ENCODE measurements at places on chromosomes 11 and 22. TPM values are rescaled to one million over a fixed set of nuclear protein-coding genes. Genes with fewer than 3 reads are reported as not detected.

GRCh38 chr11:68504432-68505066, 44.0 kb downstream of the PPP6R3 start:
- no peak overlapping the region for H3K27ac ChIP-seq
- no peak for DNase-seq
- H3K4me3 ChIP-seq, result peak overlapping the region; percentile 27
- no peaks in the 10 kb centered on the region for H3K27me3 ChIP-seq
- no peaks in the 10 kb centered on the region for H3K36me3 ChIP-seq

The UPK3A gene
- not detected for total RNA-seq

The LDLRAD3 gene
- total RNA-seq, result not detected

GRCh38 chr22:22674467-22674866, 30.1 kb downstream of the GGTLC2 start:
- no peaks in the 10 kb centered on the region for H3K4me1 ChIP-seq
- DNase-seq, result no peak
- no peaks in the 10 kb centered on the region for H3K36me3 ChIP-seq
- H3K4me3 ChIP-seq, result no peak overlapping the region
- H3K27ac ChIP-seq, result no peak overlapping the region
- H3K27me3 ChIP-seq, result peaks cover 2% of the 10 kb centered on the region

GRCh38 chr11:103274025-103274424, 164.8 kb downstream of the DYNC2H1 start:
- no peak overlapping the region for H3K27ac ChIP-seq
- no peaks in the 10 kb centered on the region for H3K4me1 ChIP-seq
- DNase-seq, result no peak
- no peak overlapping the region for H3K4me3 ChIP-seq

GRCh38 chr11:1774886-1775285, 11.2 kb upstream of the CTSD start:
- no peaks in the 10 kb centered on the region for H3K27me3 ChIP-seq
- H3K4me1 ChIP-seq, result peaks cover 11% of the 10 kb centered on the region
- no peak for DNase-seq

DNA sequence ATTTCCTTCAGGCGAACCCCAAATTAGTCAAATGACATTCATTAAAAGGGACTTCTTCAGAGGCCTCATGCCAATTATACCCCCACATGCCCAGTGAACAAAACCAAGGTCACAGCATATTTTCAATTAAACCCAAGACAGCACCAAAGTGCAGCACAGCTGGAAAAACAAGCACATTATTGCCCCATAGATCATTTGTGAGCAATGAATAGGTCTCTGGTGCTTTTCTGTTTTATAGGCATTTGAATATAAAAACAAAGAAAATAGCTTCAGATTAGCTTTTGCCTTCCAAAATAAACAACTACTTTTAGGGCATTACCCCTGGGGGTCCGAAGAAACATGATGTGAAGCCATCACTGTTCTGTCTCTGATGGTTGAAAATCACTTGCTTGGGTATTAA, 1319.9 kb downstream of the LRRC4C start:
- no peak overlapping the region for H3K27ac ChIP-seq
- H3K4me3 ChIP-seq, result no peak overlapping the region
- H3K4me1 ChIP-seq, result no peaks in the 10 kb centered on the region
- no peaks in the 10 kb centered on the region for H3K36me3 ChIP-seq

The MFRP gene
- not detected for total RNA-seq

DNA sequence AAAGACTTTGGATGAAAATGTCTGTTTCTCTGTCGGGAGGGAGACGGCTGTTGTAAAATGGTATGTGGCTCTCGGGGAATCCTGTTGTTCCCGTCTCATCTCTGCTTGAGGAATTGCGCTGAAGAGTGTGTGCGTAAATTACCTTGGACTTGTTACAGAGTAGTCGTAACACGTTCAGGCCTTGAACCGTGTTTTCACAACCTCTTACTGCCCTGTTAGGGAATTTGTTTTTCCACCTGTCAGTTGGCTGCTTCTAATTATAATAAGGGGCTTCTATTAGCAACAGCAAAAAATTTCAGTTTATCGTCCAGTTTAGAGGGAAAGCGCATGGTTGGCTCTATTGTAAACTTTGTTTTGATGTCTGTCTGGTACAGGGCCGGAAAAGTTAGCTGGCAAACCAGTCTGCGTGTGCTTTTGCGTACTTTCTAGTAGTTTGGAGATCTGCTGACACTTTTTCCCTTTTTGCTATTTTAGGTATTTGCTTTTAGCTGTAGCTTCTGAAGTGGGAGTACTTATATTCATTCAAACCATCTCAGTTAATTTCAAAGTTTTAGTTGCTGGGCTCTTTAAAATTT, 1.5 kb downstream of the HIPK3 start:
- DNase-seq, result no peak
- peak overlapping the region; percentile 97 for H3K4me3 ChIP-seq
- H3K27ac ChIP-seq, result peak overlapping the region; percentile 93

- peaks cover 2% of the 10 kb centered on the region for H3K36me3 ChIP-seq
- peaks cover 28% of the 10 kb centered on the region for H3K4me1 ChIP-seq
- H3K27me3 ChIP-seq, result no peaks in the 10 kb centered on the region
- DNase-seq, result peak; percentile 51
- H3K4me3 ChIP-seq, result peak overlapping the region; percentile 82
Measured at GRCh38 chr11:78202733-78203167, 14.0 kb downstream of the USP35 start.

The TIMP3 gene
- 0.35 TPM for total RNA-seq

The UBASH3B gene
- total RNA-seq, result 57.6 TPM

DNA sequence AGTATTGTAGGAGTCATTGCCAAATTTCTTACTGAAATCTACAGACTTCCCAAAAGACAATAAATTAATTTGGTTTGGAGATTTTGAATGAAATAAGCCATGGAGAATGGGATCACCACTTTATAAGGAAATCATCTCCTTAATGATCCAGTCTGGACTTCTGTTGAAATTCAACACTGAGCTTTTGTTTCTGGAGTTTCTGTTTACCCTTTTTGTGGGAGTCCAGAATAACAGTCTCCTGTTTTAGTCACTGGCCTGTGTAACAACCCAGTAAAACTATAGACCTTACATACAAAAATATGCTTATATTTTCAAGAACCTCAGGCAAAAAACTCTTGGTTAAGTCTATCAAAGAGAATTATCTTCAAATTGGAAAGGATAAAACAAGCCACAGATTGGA, 321.7 kb upstream of the PLET1 start:
- no peaks in the 10 kb centered on the region for H3K36me3 ChIP-seq
- H3K27ac ChIP-seq, result no peak overlapping the region
- H3K27me3 ChIP-seq, result peaks cover 3% of the 10 kb centered on the region
- no peaks in the 10 kb centered on the region for H3K4me1 ChIP-seq
- no peak overlapping the region for H3K4me3 ChIP-seq

DNA sequence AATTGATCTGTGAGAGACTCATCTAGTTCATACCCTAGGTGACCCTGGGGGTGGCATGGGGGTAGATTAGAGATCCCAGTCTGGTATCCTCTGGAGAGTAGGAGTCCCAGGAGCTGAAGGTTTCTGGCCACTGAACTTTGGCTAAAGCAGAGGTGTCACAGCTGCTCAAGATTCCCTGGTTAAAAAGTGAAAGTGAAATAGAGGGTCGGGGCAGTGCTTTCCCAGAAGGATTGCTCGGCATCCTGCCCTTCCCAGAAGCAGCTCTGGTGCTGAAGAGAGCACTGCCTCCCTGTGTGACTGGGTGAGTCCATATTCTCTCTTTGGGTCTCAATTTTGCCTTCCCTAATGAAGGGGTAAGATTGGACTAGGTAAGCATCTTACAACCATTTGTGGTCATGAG, 653 bp downstream of the IL18BP start:
- H3K27ac ChIP-seq, result peak overlapping the region; percentile 55
- peak overlapping the region; percentile 84 for H3K4me3 ChIP-seq
- peaks cover 24% of the 10 kb centered on the region for H3K4me1 ChIP-seq

GRCh38 chr11:27926486-27926885, 181.5 kb downstream of the KIF18A start:
- DNase-seq, result no peak
- H3K27ac ChIP-seq, result no peak overlapping the region
- no peak overlapping the region for H3K4me3 ChIP-seq
- no peaks in the 10 kb centered on the region for H3K27me3 ChIP-seq
- H3K36me3 ChIP-seq, result no peaks in the 10 kb centered on the region

GRCh38 chr11:47589977-47590861, 3.7 kb downstream of the FAM180B start:
- H3K4me3 ChIP-seq, result no peak overlapping the region
- no peaks in the 10 kb centered on the region for H3K36me3 ChIP-seq
- DNase-seq, result no peak
- H3K27me3 ChIP-seq, result peaks cover 17% of the 10 kb centered on the region
- H3K4me1 ChIP-seq, result peaks cover 8% of the 10 kb centered on the region

DNA sequence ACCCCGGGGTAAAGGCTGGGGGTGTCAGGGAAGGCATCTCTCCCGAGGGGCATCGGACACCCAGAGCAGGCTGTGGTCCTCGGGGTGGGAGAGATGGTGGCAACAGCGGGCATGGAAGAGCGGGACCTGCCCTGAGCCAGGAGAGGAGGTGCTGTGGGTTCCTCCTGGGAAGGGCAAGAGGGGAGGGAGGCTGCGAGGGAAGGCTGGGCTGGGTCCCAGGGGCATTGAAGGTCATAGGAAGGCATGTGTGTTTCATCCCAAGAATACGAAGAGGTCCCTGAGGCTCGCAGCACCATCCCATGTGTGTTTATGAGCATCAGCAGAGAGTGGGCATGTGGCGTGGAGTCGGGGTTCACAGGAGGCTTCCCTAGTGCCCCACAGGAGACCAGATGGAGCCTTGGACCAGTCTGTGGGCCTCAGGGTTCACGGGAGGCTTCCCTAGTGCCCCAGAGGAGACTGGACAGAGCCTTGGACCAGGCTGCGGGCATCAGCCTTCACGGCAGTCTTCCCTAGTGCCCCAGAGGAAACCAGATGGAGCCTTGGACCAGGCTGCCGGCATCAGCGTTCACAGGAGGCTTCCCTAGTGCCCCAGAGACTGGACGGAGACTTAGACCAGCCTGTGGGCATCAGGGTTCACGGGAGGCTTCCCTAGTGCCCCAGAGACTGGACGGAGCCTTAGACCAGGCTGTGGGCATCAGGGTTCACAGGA, 420.6 kb downstream of the BRD1 start:
- H3K4me3 ChIP-seq, result no peak overlapping the region
- H3K27ac ChIP-seq, result no peak overlapping the region
- no peak for DNase-seq
- H3K36me3 ChIP-seq, result no peaks in the 10 kb centered on the region

The C22orf39 gene
- 37.2 TPM for total RNA-seq
